Naive thymus-derived CD8-positive, alpha-beta T cell (primary cell): ENCODE measurements at places on chromosomes 2 and 18.

DNA sequence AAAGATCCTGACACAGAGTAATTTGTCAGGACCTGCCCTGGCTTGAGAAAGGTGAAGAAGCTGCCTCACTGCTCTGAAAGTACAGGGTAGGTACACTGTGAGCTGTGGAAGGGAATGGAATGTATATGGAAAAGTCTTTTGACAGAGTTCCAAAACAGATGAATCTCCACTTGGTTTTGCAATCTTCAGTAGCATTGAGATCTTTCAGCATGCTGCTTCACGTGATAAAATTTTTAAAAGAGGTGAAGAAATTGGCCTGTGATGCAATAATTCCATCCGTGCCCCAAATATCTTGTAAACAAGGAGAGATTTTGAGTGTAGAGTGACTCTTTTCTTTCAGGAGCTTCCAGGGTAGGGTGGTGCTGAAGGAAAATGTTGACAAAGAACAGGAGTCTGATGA, 123.1 kb downstream of the OSR1 start:
- no peak for DNase-seq

GRCh38 chr2:170465241-170465640, 249.9 kb upstream of the SP5 start:
- no peak for DNase-seq

DNA sequence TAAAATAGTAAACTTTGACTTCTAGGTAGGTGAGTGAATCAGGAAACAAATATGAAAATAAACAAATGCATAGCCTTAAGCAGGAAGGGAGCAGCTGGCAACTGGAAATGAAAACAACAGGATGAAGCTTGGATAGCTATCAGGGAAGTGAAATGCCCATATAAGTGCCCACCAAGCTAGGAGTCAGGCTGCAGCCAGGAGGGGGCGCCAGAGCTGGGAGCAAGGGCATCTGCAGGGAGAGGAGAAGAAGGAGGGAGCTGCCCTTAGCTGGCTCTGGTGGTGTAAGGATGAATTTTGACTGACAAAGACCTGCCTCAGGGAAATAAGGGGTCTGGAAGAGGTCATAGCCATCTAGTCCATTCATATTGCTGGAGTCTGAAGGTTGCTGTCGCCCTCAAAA, 298.3 kb downstream of the TDRD15 start:
- DNase-seq: no peak

GRCh38 chr18:1408376-1408775, 503.7 kb downstream of the ADCYAP1 start:
- no peak for DNase-seq

GRCh38 chr18:27723168-27723567, 453.8 kb downstream of the CDH2 start:
- no peak for DNase-seq

DNA sequence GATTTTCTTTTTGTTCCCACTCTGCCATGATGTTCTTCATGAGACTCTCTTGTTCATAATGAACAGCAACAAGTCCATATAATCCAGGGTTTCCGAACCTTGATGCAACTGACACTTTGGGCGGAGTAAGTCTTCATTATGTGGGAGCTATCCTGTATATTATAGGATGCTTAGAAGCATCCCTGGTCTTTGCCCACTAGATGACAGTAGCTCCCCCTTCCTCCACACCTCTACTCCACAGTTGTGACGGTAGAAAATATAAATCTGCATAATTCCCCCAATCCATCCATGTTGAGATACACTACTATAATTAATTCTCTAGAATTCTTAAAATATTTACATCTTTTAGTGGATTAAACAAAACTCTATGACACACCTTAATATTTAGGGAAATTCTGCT, 482.2 kb upstream of the CELF4 start:
- no peak for DNase-seq

DNA sequence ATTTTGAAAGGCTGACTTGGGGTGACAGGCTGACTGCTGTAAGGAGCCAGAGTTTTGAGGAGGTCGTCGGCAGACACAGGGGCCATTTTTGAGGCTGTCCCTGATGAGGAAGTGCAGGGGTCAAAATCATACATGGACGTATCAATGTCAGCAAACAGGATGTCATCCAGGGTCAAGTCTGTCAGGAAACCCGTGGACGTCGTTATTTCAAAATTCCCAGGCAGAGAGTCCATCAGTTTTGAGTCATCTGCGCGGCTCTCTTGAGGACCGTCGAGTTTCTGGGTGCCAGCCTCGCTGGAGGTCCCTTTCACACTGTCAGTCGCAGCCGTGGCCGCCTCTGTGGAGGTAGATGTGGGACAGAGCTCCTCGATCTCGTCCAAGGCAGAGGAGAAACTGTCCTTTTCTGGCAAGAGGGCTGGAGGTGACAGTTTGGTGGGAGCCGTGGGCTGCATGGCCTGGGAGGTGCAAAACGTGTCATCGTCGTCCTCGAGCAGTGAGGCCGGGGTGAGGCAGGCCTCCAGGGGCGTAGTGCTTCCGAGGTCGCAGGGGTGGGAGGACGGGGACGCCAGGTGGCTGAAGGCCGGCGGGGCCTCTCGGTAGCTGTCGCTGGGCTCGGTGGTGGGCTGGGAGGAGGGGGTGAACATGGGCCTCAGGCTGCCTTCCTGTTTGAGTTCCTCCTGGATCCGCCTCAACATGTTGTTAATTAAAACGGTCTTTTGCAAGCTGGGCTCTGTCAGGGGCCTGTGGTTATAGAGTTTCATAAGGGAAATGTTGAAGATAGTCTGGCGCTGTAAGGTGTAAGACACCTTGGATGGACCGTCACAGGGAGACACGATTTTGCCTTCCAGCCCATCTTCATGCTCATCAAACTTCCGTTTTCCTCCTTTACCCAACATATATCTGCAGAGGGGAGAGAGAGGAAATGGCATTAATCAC, 17.5 kb downstream of the SERTAD2 start:
- DNase-seq: no peak

DNA sequence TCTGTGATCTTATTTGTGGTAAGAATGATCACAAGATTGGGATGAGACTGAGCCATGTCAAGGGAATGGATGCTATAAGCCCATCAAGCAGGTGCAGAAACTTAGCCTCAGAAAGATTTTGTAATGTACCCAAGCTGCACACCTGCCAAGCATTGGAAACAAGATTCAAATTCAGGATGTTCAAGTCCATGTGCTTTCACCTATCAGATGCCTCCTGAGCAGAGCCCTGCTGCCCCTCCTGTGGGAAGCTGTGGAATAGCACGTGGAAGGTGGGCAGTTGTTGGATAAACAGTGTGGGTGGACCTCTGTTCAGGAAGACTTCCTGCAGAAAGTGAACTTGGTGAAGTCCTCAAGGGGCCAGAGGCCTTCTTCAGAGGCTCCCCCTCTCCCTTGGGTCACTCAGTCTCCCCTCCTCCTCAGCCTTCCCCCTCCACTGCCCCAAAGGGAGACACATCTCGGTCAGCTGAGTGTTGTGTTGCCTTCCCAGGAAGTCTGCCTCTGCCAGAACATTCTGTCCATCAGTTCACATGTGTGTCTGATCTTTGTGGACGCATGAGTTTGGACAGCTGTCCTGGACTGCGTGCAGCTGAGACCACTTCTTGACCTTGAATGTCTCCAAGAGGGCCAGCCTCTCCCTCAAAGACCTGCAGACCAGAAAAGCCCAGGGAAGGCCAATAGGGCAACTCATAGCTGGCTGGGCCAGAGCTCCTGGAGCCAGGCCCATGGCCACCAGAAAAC, 186.1 kb downstream of the INHBB start:
- DNase-seq: no peak

- DNase-seq: peak; percentile 53
These were observed 48.8 kb downstream of the C2orf42 start for GRCh38 chr2:70141902-70142589.

DNA sequence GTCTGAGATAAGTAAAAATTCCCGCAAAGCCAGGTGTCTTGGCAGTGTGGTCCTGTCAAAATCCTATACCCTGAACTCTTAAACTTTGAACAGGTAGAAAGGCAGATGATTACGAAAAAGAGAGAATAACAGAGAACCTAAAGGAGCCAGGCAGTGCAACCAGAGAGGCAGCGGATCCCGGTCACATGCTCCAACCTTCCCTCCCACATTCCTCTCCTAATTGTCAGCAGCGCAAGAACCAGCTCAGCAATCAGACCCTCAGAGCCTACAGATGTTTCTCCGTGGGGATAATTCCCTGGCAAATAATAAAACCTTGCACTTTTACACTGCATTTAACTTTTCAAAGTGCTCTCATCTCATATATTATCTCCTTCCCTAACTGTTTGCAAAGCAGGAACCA, 124.8 kb downstream of the EPHA4 start:
- DNase-seq: no peak
